Fibroblast of lung (primary cell): ENCODE measurements at places on chromosomes 6 and 20. TPM values are rescaled to one million over a fixed set of nuclear protein-coding genes. Genes with fewer than 3 reads are reported as not detected.

C20orf141 gene
- total RNA-seq: not detected in 2 replicates

RBPJL gene
- total RNA-seq: not detected in 2 replicates

AGER gene
- total RNA-seq: 0.26 and 0.50 TPM in 2 replicates

SLC12A5 gene
- total RNA-seq: 0.26 and 0.50 TPM in 2 replicates

MEI4 gene
- not detected in 2 replicates for total RNA-seq

XRN2 gene
- total RNA-seq: 91.7 and 99.3 TPM in 2 replicates

GRCh38 chr6:128156321-128157111 is 255.7 kb upstream of the THEMIS start:
- no peak for DNase-seq

DNA sequence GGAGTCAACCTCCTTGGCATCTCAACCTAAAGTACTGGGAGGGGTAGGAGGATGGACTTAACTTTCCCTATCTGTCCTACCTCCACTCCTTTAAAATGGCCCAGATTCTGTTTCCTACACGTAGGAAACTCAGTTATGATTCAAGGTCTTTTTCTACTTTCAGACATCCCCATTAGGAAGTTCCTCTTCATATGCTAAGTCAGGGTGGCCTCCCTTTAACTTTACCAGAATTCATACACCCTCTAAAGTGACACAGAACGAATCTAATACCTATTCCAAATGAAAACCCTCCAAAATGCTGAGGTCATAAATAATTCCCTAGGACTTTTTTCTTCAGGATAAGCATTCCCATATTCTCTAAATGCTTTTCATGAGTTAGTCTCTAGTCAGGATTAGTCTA is 15.6 kb downstream of the ARG1 start:
- no peak for DNase-seq

DNA sequence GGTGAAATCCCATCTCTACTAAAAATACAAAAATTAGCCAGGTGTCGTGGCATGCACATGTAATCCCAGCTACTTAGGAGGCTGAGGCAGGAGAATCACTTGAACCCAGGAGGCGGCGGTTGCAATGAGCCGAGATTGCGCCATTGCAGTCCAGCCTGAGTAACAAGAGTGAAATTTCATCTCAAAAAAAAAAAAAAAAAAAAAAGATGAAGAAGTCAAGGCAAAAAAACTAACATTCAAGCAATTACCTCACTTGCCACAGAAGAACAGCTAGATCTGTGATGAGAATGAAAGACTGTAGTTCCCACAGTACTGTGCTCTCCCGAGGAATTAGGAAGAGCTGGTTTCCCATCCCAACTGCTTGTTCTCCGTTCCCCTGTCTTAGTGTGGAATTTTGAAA is 144.7 kb upstream of the ECI2 start:
- DNase-seq: no peak

DNA sequence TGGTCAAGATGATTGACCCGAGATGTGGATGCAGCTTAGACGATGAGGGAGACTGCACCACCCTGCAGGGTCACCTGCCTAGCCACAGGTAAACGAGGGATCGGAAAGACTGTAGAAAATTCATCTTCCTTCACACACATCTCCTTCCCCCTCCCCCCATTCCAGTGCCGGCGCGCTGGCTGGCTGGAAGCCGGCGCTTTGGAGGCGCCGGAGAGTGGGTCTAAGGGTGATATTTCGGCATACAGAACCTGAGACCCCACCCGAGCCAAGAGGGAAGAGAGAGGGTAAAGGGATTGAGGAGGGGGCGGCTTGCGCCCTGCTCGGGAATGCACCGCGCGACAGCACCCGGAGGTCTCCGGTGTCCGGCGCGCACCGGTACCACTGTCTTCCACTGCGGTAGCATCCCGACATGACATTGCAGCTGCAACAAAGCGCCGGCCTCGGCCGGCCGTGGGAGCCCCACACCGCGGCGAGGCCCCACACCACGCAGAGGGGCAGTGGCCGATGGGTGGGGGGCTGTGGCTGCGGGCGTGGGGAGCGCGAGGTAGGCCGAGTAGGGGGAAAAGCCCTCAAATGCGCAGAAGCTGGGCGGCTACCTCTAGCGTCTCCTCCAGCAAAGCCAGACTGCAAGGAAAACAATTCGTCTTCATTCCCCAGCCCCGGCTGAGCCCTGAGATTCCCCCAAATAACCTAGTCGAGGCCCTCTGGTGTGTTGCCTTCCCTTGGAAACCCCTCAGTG is 984 bp downstream of the TNFRSF21 start:
- DNase-seq: peak; percentile 38

GRCh38 chr20:9068841-9069663 is at the start of gene PLCB4:
Gene PLCB4 (plus strand): TSS chr20:9069087. CDS start chr20:9307815, 238,728 bp downstream.
- DNase-seq: peak; percentile 46

DNA sequence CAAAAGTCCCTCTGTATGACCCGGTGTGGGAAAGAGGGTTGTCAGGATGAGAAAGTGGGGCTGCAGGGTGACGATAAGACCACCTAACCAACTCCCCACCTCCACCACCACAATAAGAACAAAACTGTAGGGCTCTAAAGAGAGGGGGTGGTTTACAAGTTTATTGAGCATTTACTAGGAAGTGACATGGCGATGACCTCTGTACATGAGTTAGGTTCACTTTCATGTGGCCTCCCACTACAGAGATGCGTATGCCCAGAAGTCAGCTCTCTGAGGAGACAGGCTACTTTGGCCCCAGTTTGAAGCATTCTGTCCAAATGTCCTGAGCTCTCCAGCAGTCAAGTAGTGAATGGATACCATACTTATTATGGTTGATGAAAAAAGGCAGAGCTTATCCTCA is 28.7 kb upstream of the PI16 start:
- DNase-seq: no peak

GRCh38 chr6:134199848-134200606 is 117.9 kb downstream of the SGK1 start:
- DNase-seq: no peak

DNA sequence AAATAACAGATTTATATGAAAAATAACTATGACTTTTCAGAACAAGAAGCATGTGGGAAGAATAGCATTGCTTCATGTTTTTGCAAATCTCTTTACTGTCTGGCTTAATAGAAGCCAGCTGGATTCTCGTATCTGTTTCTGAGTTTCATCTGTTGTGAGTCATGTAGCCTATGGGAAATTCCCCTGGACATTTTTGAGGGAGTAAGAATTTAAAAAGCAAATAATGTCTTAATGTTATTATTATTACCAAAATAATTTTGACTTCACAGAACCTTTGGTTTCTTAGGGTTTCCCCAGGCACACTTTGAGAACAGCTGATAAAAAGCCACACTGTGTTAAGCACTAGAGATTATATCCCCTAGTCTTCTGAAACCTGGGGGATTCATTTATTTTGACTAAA is 75.8 kb downstream of the SYCP2L start:
- peak; percentile 77 for DNase-seq

- no peak for DNase-seq
Observed at GRCh38 chr20:38395165-38395564, 40.0 kb downstream of the SNHG17 start.

- peak; percentile 64 for DNase-seq
Observed at GRCh38 chr6:12474167-12475140, 184.3 kb downstream of the EDN1 start.
